ENCODE measurements at places on chromosomes 3 and 15.
A peak's percentile ranks its signal among the peaks of the same experiment; 100 is the strongest.

- H3K4me1 ChIP-seq, result no peaks in the 10 kb centered on the region
- no peaks in the 10 kb centered on the region for H3K27me3 ChIP-seq
- no peak overlapping the region for H3K27ac ChIP-seq
- no peak overlapping the region for H3K4me3 ChIP-seq
- no peaks in the 10 kb centered on the region for H3K36me3 ChIP-seq
- DNase-seq, result no peak
These were observed 489.9 kb downstream of the SOX2 start for GRCh38 chr3:182201456-182202168.

DNA sequence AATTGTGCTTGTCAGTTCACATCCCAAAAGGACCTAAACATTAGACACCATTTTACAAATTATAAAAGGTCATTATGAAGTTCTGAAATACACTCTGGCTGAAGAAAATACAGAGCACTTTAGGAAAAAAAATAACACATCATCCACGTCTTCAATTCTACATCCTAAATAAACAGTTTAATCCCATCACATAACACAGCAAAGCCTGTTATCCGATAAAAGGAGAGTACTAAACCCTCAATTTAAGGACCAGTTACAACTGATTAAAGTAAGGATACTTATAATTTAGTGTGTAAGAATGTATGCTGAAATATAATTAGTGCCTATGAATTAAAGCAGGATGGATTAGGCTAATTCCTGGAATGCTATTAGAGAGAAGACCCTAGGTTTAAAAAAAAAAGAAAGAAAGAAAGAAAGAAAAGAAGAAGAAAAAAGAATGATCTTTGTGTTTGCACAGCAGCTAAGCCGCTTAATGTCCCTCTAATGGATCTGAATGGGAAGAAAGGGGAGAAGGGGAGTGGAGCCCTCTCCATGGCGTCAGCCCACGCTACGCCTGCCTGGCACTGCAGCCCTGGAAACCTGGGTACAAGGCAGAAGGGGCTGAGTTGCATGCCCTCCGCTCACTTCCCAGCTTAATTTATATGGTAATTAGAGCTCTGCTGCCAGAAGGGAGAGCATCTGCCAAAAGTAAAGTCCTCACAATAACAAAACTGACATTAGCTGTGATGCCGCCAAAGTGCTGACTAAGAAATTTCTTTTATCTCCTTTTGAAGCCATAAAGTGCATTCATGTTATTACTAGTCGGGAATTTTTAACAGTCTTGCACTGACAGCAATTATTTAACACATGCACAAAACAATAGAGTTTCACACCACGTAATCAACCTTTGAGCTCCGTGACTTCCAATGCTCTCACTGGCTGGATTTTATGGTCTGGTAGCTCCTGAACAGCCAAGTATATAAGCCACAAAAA is 90.0 kb downstream of the FSIP1 start:
- H3K27ac ChIP-seq, result no peak overlapping the region
- no peaks in the 10 kb centered on the region for H3K4me1 ChIP-seq

GRCh38 chr3:196115678-196116083 is 33.8 kb upstream of the TFRC start:
- DNase-seq, result no peak
- peaks cover 6% of the 10 kb centered on the region for H3K4me1 ChIP-seq
- H3K4me3 ChIP-seq, result no peak overlapping the region
- H3K36me3 ChIP-seq, result no peaks in the 10 kb centered on the region
- H3K27me3 ChIP-seq, result no peaks in the 10 kb centered on the region

DNA sequence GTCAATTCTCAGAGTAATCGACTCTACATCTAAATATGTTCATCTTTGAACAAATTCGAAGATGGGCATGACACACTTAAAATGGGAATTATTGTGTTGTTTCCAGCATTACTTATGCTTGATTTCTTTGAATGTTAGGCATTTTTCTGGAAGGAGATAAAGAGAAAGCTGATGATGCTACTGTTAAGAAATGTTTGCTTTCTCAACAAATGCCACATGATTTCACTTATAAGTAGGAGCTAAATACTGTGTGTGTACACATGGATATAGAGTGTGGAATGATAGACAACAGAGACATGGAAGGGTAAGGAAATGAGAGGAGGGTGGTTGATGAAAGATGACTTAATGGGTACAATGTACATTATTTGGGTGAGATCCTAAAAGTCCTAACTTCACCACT is 400.9 kb downstream of the TBL1XR1 start:
- H3K27me3 ChIP-seq, result no peaks in the 10 kb centered on the region
- H3K27ac ChIP-seq, result no peak overlapping the region
- no peak for DNase-seq
- H3K4me1 ChIP-seq, result no peaks in the 10 kb centered on the region
- H3K36me3 ChIP-seq, result no peaks in the 10 kb centered on the region
- H3K4me3 ChIP-seq, result no peak overlapping the region

DNA sequence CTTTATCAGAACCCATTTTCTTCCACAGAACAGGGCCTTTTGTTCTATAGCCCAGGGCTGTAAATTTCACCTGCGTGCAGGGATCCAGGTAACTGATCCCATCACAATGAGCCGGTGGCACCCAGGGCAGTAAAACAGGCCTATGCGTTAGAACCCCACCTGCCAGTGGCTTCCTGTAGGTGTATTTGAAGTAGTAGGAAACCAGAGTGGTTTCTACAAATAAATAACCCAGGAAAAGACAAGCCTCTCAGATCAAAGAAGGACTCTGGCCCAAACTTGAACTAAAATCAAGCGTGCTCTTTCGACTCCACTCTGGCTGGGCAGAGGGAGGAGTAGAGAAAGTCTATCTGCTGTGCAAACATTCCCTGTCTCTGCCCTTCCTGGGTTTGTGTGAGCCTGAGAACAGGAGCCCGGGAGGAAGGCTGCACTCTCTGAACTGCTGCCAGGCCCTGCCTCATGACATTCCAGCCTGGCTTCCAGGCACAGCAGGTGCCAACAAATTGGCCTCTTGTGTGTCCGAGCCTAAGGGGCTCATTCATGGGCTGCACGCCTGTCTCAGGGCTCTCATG is 77.7 kb downstream of the CEMIP start:
- H3K36me3 ChIP-seq, result peaks cover 22% of the 10 kb centered on the region
- peaks cover 66% of the 10 kb centered on the region for H3K4me1 ChIP-seq
- peak; percentile 97 for DNase-seq
- H3K27me3 ChIP-seq, result no peaks in the 10 kb centered on the region
- no peak overlapping the region for H3K4me3 ChIP-seq

GRCh38 chr3:13018043-13018451 is 55.2 kb downstream of the IQSEC1 start:
- H3K4me1 ChIP-seq, result no peaks in the 10 kb centered on the region
- H3K36me3 ChIP-seq, result no peaks in the 10 kb centered on the region
- H3K27me3 ChIP-seq, result no peaks in the 10 kb centered on the region
- H3K27ac ChIP-seq, result no peak overlapping the region
- DNase-seq, result no peak

- H3K4me3 ChIP-seq, result peak overlapping the region; percentile 24
- peak; percentile 58 for DNase-seq
- peaks cover 31% of the 10 kb centered on the region for H3K4me1 ChIP-seq
These were observed 119.0 kb downstream of the GOLIM4 start for GRCh38 chr3:167976516-167977361.

DNA sequence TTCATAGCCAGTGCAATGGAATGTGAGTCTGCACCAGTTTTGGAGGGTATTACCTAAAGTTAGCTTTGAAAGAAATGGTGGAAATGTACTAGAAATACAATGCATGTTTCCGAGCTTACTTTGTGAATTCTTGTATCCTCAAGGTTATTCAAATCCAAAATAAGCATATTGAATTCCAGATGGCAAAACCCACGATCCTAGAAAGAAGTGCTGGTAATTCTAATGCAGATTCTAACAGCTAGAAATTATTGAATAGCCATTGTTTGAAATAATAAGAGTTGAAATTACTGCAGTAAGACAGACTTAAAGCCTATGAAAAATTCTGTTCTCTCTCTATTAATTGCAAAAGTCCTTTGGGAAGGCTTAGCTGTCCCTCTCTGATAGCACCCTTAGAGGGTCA is 258.4 kb downstream of the CHL1 start:
- H3K27ac ChIP-seq, result no peak overlapping the region
- no peak for DNase-seq
- H3K4me1 ChIP-seq, result no peaks in the 10 kb centered on the region
- H3K27me3 ChIP-seq, result no peaks in the 10 kb centered on the region
- H3K4me3 ChIP-seq, result no peak overlapping the region

GRCh38 chr15:89790661-89791060 is 14.5 kb downstream of the MESP2 start:
- DNase-seq, result no peak
- H3K4me1 ChIP-seq, result peaks cover 24% of the 10 kb centered on the region
- H3K36me3 ChIP-seq, result peaks cover 59% of the 10 kb centered on the region

GRCh38 chr3:48015431-48016180 is 610 bp downstream of the MAP4 start:
- H3K4me1 ChIP-seq, result peaks cover 77% of the 10 kb centered on the region
- no peak overlapping the region for H3K4me3 ChIP-seq
- DNase-seq, result peak; percentile 48
- H3K27me3 ChIP-seq, result no peaks in the 10 kb centered on the region
- H3K36me3 ChIP-seq, result peaks cover 9% of the 10 kb centered on the region

Data from HepG2 (cell line).